Inflammatory macrophage (primary cell): ENCODE measurements at places on chromosomes 3 and 15.

DNA sequence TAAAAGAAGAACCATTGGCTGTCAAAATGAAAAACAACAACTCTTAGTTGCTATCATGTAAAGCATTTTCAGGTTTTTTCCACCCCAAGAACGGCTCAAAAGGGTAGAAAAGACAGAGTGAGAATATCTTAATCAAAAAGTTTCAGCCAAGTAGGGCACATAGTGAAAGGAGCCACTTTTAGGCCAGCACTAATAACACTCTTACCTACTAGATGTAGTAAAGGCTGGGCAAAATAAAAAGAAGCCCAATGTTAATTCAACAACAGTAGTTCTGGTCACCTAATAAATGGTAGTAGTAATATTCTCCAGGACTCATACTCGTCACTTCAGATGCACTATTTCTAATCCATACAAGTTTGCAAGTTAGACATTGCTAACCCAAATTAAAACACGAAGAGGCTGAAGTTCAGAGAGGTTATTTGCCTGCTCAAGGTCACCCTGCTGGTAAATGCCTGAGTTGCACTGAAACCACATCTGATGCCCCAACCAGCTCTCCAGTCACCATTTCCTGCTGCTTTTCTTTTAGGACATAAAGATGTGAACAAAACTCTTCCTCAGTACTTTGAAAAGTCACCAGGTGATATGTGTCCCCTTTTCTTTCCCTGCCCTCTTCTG lies 7.5 kb downstream of the GOLIM4 start:
- DNase-seq = peak; percentile 8

GRCh38 chr3:57893156-57893555 lies 115.1 kb upstream of the FLNB start:
- no peak for DNase-seq

DNA sequence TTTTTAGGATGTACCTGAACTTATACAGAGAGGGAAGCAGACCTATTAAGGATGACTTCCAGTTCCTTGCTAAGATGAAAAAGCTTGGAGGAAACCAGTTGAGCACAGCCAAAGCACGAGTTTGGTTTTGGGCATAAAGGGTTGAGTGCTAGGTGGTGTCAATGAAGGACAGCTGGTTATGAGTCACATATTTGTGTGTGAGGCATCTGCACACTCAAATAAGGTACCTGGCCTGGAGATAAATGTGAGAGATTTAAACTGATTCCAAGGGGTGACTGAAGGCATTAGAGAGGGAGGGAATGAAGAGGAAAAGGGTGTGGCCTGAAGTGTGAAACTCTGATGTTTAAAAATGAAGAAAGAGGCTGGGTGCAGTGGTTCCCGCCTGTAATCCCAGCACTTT lies 486.7 kb downstream of the DIPK2A start:
- no peak for DNase-seq

GRCh38 chr3:141280690-141281089 lies 49.1 kb downstream of the PXYLP1 start:
- no peak for DNase-seq

- no peak for DNase-seq
Measured at GRCh38 chr15:38153781-38154180, 98.9 kb upstream of the SPRED1 start.

- DNase-seq = no peak
Measured at GRCh38 chr3:122105626-122106025, 50.5 kb downstream of the CD86 start.

DNA sequence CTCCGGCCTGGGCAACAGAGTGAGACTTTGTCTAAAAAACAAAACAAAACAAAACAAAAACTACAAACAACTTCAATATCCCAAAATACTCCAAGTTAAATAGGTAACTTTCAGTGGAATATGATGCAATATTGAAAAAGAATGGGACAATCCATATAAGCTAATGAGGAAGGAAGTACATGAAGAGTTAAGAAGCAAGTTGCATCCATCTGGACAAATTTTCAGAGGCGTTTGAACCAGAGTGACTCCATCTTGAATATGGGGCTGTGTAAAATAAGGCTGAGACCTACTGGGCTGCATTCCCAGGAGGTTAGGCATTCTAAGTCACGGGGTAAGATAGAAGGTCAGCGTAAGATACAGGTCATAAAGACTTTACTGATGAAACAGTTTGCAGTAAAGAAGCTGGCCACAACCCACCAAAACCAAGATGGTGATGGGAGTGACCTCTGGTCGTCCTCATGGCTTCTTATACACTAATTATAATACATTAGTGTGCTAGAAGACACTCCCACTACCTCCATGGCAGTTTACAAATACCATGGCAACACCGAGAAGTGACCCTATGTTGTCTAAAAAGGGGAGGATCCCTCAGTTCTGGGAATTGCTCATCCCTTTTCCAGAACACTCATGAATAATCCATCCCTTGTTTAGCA lies 58.1 kb upstream of the LCTL start:
- DNase-seq = no peak

GRCh38 chr15:59300618-59301139 lies 72.0 kb downstream of the MYO1E start:
- no peak for DNase-seq

GRCh38 chr3:174251681-174252080 lies 607.5 kb upstream of the NAALADL2 start:
- DNase-seq = no peak

DNA sequence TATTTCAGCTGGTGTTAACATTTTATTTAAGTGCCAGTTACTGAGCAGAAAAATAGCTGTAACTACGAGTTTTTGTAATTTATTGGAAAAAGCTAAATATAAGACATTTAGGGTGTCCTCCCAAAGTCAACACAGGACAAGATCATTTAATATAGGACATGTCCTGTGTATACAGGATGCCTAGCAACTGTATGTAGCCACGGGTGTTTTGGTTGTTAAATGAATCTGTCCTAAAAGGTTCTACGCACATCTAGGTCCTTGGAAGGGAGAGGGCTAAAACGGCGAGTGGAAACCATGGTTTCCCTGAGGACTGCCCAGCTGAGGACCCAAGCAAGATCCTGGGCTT lies 565 bp upstream of the ZNF621 start:
- DNase-seq = no peak

DNA sequence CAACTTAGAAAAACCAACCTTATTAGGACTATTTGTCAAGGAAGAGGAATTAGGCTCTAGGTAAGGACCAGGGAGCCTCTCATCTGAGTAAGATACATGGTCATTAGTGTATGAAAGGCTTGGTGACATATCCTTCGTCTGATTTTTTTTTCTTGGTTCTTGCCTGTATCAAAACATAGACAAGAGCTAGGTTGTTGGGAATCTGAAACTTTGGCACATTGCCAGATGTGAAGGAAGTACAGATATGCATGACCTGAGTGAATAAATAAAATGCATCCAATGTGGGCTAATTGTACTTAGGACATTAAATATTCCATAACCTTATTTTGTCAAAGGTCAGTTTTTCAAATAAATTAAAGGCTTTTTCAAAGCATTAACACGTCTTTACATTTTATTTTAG lies 151.8 kb downstream of the SYNPR start:
- DNase-seq = no peak

DNA sequence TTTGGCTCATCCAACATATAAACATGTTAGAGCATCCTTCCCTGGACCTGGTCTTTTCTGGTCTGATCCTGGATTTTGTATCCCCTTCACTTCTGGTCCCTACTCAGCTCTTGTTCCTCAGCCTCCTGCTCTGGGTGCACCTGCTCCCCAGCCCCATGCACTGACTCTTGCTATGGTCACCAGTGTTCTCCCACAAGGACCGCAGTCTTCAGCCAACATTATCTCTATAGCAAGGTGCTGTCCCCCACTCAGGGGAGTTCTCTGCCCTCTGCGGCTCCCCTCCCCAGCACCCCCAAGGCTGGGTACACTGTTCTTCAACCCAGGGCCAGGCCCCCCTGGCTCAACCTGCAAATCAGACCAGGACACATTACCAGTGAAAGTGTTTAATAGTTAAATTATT lies 80.2 kb downstream of the SEC22A start:
- DNase-seq = no peak
